ENCODE measurements at places on chromosomes 5 and 9.

- no peak for DNase-seq
These were observed 37.6 kb upstream of the MAST4 start for GRCh38 chr5:66558560-66558959.

- DNase-seq: no peak
These were observed 517.7 kb upstream of the CLINT1 start for GRCh38 chr5:158376679-158377078.

- no peak for DNase-seq
These were observed 31.2 kb upstream of the LECT2 start for GRCh38 chr5:135985951-135986350.

GRCh38 chr9:17137566-17137965 lies 2.7 kb downstream of the CNTLN start:
- no peak for DNase-seq

GRCh38 chr5:144183254-144183889 lies 12.7 kb downstream of the KCTD16 start:
- DNase-seq: no peak

DNA sequence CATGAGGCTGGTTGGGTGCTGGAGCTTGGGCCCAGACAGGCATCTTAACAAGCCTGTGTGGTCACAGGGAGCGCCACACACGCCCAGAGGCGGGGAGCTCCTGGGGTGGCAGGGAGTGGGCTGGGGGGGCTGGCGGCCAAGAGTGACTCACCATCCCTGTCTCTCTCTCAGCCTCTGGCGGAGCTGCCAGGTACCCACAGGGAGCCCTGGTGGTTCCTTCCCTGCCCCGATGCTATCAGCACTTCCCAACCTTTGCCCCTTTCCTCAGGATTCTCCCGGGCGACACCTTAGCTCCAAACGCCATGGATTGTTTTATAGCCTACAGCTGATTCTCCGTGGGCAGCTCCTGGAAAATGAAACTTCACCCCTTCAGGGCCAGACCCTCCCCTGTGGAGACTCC lies 5.5 kb downstream of the SLC9A3 start:
- DNase-seq: no peak

- DNase-seq: no peak
These were observed 70.8 kb downstream of the NDUFS4 start for GRCh38 chr5:53631251-53631650.

DNA sequence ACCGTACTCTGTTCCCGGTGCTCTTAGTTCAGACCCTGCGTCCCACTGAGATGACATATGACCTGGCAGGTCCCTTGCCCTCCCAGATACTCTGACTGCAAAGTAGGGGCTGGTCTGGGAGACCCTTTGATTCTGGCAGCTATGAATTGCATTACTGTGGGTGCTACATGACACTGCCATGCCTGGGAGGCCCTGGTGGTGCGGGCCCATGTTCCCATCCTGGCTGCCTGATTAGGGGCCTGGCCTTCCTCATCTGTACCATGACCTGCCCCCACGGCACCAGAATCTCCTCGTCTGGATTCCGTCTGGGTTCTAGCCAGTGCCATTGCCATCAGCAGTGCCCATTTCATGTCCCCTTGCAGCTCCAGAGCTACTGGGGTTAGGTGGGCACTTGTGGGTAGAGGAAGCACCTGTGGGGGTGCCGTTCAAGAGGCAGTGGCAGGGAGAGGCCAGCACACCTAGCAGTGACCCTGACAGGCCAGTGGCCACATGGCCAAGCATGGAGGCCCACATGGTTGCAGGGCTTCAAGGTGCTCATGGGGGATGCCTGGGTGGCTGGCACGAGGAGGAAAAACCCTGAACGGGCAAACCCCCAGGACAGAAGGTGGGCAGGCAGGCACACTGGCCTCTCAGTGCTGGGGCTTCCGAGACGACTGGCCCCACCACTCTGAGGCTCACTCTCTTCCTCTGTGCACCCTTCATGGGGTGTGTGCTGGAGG lies 69.7 kb downstream of the PHF2 start:
- no peak for DNase-seq

DNA sequence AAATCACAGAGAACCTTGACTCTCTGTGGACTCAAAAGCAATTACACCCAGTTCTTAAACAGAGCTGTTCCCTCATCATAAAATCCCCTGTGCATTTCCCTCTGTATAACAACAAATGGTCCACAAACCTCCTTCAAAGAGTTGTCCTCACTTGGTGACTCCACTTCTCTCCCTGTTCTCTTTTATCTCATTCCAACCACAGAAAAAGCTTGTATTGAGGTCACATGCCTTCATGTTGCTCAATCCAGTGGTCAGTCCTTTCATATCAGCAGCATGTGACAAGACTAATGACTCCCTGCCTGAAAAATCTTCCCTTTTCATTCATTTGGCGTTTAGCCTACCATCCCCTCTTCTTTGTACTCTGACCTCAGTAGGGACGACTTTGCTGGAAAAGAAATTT lies 158.0 kb downstream of the DEPDC1B start:
- no peak for DNase-seq

- no peak for DNase-seq
These were observed 43.9 kb downstream of the ZNF608 start for GRCh38 chr5:124702525-124702924.

DNA sequence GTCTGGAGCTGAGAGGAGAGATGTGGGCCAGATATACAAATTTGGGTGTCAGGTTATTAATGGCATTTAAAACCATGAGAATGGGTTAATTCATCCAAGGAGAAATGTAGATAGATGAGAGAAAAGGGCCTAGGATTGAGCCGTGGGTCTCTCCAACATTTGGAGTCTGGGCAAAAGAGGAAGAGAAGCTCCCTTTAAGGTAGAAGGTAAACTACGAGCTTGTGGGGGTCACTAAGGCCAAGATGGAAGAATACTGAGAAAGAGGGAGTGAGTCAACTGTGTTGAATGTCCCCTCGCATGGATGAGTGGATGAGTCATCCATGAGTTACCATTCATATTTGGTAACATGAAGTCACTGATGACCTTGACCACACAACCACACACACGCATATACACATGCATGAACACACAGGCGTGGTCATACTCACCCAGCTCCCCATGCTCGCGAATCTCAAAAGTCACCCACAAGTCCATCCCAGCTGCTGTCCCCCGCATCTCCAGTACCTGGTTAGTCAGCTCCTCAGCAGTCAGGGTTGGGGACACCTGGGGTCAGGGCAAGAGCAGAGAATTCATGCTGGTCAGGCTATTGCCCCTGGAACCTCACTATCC lies 6.8 kb upstream of the FCHSD1 start:
- DNase-seq: no peak

GRCh38 chr9:134966697-134967546 lies 49.2 kb upstream of the FCN1 start:
- DNase-seq: no peak

GRCh38 chr5:142474431-142475094 lies 149.7 kb upstream of the SPRY4 start:
- DNase-seq: no peak

DNA sequence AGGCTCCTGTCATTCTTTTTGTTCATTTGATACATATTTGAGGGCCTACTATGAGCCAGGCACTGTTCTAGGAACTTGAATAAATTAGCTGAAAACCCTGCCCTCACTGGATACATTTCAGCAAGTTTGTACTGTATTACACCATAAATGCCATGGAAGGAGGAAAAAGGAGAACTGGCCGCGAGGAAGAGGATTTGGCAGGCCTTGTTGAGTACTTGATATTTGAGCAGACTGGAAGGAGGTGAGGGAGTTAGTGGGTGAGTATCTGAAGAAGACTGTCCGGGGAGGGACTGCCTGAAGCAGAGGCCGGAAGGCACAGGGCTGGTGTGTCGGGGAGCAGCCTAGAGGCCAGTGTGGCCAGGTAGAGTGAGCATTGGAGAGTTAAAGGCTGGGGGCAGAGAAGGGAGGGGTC lies 4.5 kb downstream of the SNX30 start:
- no peak for DNase-seq

Data from stimulated activated CD4-positive, alpha-beta T cell treated with anti-CD3 and anti-CD28 coated beads, Interleukin-2, amount 100 ng/mL, for 48 hours (primary cell).